ENCODE measurements at places on chromosomes 7 and 10.

- no peak for DNase-seq
These were observed 133.8 kb downstream of the PON1 start for GRCh38 chr7:95190515-95190914.

GRCh38 chr7:137282043-137282442, 61.5 kb downstream of the PTN start:
- DNase-seq = no peak

DNA sequence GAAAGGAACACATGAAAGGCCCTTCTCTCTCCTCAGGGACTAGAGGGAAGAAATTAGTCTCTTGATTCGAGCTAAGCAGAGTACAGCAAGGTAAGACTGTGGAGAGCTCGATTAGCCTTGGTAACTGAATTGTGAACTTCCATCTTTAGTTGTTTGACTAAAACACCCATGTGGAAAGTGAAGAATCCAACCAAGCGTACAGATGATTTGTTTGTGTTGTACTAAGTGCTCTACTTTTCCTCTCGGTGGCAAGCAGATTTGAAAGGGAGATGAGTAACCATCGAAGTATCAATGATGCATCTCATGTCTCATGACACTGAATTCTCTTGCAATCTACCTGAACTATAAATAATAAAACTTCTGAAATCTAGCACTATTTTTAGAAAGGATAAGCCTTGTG, 80.7 kb downstream of the FZD1 start:
- no peak for DNase-seq

DNA sequence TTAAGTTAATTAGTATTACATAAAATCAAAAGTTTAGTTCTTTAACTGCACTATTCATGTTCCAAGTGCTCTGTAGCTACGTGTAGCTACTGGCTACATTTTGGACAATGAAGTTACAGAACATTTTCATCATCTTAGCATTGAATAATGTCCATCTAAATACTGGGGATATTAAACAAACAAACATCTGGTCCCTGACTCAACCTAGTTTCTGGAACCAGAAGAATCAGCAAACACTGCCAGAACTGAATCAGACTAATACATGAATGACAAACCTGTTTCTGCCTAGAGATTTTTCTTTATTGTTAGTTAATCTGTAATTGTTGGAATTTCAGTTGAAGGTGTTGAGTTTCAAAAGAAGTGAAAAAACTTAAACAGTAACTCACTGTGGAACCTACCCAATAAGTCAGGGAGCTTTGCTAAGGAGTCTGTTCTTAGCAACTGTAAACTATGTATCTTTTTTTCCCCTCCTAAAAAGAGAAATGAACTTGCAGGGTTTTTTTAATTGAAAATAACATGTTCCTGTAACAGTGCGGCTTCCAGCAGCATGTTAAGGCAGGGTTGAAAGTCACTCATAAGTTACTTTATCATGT, 58.3 kb downstream of the CDK13 start:
- DNase-seq = no peak

GRCh38 chr10:132663666-132664365, 122.1 kb downstream of the NKX6-2 start:
- DNase-seq = no peak

GRCh38 chr10:92756201-92757065, 66.7 kb downstream of the HHEX start:
- no peak for DNase-seq

GRCh38 chr7:146736446-146737190, 620.0 kb downstream of the CNTNAP2 start:
- DNase-seq = no peak

DNA sequence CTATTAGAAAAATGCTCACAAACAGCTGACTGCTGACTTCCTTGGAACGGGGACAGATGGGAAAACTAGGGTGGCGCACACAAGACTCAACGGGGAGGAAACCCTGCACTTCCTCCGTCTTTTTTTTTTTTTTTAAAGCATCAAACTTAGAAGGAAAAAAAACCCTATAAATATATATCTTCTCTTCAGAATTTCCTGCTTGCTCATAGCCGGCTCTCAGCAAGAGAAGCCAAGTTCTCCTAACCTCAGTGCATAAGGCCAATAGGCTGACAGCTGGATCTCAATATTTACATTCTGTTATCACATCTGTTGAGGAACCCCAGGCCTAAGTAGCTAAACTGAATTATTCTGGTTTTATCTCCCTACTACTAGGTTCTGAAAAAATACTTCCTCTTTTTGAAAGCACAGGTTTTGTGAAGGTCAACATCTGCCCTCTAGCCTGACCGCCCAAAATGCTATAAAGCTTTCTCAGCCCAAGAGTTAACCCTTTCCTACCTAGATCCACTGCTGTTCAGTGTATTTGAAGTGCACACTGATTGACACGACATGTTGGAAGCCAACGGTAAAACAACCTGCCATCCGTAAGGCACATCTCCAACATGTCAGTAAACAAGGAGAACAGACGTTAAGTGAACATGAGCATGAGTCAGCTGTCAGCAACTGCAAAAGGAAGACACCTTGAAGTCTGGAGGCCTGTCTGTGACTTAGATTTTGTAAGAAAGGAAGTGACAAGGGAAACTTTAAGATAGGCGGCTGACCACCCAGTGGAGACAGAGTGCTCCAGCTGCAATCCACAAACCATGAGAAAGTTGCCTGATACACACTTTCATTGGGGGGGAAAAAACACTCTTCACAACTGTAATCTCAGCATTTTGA, 83.8 kb downstream of the EBLN1 start:
- DNase-seq = no peak

DNA sequence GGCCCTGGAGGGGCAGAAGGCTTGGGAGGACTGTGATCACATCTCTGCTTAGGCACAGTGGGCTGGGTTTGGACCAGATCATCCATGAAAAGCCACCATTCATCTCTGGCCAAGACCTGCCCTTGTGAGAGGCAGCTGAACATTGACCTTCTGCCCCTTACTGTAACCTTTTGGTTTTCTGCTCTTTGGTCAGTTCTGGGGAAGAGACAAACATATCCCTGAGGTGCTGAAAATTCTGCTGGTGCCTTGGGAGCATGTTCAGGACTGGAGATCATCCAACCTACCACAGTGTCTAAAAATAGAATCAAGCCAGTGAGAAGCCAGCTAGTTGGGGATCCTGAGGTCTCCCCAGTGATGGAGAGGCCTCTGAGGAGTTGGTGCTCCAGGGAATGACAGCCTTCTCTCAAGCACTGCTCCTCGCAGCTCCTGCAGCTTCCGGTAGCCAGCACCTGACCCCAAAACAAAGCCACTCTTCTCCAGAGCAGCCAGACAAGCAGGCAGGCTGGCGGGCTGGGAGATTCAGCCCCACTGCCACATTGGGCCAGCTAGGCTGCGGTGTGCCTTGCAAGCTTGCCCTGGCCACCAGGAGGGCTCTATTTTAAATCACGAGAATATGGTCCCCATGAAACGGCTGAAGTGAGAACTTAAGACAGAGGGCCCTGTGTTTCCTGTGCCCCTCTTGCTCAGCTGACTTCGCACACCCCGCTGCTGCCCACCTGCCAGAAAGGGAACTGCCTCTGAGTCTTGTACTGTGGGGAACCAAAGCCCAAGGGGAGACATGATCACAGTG, 37.8 kb upstream of the UBE2H start:
- no peak for DNase-seq

- DNase-seq = no peak
These were observed 205.8 kb upstream of the DKK1 start for GRCh38 chr10:52108236-52108635.

DNA sequence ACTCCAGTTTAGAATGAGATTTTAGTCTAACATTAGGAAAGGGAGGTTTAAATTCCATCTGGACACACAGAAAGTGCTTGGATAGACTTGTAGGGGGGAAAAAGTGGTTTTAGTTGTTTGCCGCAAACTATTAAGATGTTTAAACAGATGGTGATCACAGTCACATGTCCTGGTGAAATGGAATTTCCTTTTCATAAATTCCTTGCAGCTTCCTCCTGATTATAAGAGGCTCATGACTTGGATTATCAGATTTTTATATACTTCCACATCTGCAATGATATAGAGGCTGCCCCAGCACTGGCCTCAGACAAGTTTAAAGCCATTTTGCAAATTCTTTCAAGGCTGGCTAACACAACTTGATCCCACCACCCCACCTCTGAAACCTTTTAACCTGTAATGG, 106.4 kb upstream of the ARMC3 start:
- DNase-seq = no peak

DNA sequence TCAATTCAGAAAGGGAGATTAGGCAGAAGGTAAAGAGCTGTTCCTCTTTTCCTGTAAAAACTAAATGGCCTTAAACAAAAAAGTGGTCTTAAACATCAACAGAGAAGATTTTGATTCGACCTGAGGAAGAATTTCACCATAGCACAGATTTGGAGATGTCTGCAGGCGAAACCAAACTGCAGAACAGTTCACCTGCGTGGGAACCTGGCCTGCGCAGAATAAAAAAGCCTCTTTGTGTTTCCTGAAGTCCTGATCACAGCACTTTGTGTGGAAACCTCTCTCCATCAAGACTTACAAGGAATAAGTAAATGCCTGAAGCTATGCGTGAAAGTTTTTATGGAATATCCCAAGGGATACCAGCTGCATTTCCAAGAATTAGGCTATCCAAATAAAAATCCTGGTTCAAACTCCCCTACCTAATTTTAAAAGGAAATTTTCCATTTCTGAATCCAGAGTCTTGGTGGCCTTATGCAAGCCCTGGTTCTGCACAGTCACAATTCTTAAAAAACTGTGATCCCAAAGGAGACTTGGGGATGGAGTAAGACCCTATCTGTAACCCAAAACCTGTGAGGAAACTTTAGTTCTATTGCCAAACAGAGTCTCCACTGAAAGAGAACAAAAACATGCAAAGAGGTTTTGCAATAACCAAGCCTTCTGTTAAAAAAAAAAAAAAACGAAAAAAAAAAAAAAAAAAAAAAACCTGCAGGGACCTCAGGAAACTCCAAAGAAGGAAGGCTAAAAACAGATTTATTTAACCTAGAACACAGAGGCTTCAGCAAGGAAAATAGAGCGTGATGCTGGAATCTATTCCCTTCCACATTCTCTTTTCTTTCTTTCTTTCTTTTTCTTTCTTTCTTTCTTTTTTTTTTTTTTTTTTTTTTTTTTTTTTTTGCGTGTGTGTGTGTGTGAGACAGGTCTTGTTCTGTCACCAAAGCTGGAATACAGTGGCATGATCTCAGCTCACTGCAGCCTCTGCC, 10.4 kb downstream of the CALML3 start:
- no peak for DNase-seq

Data from urothelium cell line (cell line).